Liver (tissue), 10 donors: ENCODE measurements at places on chromosomes 12 and 14. TPM values are rescaled to one million over a fixed set of nuclear protein-coding genes. Genes with fewer than 3 reads are reported as not detected.

DNA sequence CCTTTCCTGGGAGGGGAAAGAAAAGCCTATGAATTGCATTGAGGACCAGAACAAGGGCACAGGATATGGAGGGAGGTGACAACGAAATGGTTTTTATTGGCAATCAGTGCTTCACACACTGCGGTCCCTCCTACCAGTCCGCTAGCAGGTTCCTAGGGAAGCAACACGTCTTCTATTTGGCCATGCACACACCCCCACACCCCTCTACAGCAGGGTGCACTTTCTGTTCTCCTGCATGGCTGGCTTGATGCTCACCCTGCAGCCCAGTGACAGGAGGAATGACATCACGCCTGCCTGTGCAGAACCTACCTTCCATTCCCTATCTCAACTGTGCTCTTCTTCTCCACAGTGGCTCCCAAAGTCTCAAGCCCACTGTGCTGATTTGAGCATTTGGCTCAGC lies 57.9 kb downstream of the TTC9 start:
- DNase-seq, result no peak

Gene HPD
- 31.3 TPM for total RNA-seq

Gene GPN3
- 13.4 TPM for total RNA-seq

DNA sequence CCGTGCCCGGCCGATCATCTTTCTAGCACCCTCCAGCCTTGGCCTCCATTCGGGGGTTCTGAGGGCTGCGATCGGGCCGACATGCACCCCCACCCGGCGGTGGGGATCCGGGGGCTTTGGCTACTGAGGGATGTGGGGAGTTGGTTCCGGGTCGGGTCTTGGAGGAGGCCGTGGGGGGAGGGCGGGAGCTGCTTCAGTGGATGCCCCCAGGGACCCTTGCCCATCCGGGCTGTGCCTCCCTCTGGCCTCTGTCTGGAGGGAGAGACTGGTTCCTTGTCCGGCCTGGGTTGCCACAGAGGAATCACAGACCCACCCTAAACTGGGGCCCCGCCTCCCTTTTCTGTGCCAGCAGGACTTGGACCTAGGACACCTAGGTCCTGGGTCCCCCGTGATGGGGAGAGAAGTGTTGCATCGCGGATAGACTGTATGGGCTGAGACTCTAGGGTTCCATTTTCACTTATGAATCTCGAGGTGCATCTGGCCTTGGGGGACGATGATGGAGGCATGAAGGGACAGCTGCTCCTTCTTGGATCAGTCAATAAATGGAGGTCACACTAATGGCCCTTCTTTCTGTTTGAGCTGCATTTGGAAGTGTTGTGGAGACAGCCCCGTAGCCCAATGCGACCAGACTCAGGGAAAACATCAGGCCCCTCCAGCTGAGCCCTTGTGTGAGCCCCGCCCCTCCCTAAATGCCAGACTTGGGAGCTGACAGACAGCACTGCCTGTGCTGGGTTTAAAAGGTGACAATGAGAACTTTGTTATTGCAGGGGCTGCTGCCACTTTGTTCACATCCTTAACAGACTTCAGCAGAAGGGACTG lies 577 bp downstream of the DTX3 start:
- DNase-seq, result no peak

- no peak for DNase-seq
Observed at GRCh38 chr12:90987520-90987919, 17.3 kb downstream of the EPYC start.

Gene PIWIL1
- not detected for total RNA-seq

DNA sequence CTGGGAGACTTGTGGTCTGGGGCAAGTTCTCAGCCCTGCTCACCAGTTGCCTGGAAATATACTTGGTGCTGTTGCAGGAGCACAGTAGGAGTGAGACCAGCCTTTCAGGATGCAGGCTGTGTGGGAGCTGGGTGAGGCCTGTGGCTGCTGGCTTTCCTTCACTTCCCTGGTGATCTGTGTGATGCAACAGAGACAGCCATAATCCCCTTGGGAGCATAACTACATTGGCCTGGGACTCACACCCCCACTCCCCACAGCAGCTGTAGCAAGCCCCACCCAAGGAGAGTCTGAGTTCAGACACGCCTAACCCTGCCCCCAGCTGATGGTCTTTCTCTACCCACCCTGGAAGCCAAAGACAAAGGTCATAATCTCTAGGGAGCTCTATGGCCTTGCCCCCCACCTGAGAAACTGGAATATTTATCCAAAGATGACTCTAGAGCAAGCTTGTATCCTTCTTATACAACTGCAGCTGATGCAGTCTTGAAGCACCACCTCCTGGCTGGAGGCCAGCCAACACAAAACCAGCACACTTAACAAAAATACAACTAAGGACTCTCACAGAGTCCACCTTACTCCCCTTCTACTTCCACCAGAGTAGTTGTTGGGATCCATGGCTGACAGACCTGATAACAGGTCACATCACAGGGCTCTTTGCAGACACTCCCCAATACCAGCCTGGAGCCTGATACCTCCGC lies 190.4 kb upstream of the CPNE8 start:
- DNase-seq, result no peak

Gene CDKN3
- total RNA-seq, result 0.50 TPM

DNA sequence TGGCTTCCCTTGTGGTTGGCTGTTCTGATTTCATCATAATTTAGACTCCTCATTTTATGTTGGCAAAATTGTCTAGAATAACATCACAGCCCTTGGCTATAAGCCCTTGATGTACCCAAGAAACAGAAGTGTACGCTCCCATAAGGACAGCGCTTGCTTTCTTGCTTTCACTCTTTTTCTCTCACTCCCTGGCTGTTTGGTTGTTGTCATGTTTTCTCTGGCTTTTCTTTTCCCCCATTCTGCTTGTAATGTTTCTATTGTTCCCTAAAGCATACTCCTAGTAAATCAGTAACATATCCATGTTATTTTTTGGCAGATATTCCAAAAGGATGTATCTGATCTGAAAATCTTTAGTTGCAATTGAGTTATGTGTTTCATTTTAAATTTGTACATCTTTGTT lies 530.5 kb downstream of the NOVA1 start:
- no peak for DNase-seq
